ENCODE measurements at places on chromosomes 3 and 15.

GRCh38 chr3:29978036-29978435 is 628.4 kb upstream of the TGFBR2 start:
- DNase-seq = no peak

- no peak for DNase-seq
These were observed 46.2 kb downstream of the PTH1R start for GRCh38 chr3:46923559-46924350.

DNA sequence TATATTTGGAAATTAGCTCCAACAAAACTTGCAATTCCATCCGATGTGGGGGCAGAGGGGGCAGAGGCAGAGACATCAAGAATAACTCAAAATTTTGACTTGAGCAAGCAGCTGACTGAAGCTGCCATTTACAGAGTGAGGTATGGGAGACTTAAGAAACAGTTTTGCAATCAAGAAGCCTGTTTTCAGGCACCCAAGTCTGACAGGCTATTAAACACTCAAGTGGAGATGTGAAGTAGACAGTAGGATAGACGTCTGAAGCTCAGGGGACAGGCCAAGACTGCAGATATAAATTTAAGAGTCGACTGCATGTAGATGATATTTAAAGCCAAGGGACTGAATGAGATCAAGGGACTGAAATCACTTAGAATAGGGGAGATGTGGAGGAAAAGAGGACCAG is 9.9 kb upstream of the SH3BP5 start:
- no peak for DNase-seq

GRCh38 chr15:36903195-36903594 is 197.2 kb downstream of the MEIS2 start:
- DNase-seq = no peak

- DNase-seq = no peak
These were observed 125.8 kb upstream of the MEF2A start for GRCh38 chr15:99440029-99440428.

DNA sequence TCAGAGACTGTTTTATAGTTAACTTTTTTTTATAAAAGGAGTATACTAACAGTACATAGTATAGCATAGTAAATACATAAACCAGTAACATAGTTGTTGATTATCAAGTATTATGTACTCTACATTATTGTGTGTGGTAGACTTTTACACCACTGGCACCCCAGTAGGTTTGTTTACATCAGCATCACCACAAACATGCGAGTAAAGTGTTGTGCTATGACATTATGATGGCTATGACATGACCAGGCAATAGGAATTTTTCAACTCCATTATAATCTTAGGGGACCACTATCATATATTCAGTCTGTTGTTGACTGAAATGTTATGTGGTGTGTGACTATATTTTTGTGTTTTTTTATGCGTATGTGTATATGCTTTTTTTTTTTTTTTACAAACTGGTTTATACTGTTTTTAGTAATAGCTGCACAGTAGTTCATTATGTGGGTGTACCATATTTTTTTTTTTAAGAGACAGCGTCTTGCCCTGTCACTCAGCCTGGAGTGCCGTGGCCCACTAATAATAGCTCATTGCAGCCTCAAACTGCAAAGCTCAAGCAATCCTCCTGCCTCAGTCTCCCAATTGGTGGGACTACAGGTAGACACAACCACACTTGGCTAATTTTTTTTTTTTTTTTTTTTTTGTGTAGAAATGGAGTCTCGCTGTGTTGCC is 1.9 kb downstream of the CAPN7 start:
- DNase-seq = no peak

DNA sequence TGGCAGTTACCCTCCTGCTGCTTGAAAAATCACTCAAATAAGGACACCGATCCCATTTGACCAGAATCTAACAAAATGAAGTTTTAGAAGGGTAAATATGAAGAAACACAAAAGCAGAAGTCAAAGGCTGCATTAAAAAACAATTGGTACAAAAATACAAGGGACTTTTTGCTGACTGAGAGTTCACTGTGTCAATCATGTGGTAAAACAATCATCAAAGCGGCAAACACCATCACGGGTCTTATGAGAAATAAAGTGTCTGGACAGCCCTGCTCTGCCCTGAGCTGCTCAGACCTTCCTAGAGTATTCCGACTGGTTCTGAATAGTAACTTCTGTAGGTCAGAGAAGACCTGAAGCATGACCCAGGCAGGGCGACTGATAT is 137.2 kb upstream of the RAD18 start:
- DNase-seq = no peak

DNA sequence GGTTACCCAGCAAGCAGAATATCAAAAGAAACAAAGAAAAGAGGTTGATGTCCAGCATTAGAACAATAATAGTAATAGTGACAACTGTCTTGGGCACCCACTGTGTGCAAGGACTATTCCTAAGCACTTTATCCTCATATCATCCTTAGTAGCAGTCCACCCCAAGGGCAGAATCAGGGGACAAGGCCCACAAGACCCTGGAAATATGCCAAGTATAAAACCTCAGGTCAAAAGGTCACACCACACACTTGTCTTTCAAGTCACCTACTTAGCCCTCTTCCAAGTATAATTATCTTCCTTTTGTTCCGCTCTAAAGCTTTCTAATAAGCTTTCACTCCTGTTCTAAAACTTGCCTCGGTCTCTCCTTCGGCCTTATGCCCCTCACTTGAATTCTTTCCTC is 124.0 kb upstream of the STT3B start:
- no peak for DNase-seq

- peak; percentile 37 for DNase-seq
These were observed 68.5 kb downstream of the TMCC1 start for GRCh38 chr3:129824926-129825541.

- DNase-seq = no peak
These were observed 378.2 kb upstream of the THBS1 start for GRCh38 chr15:39202641-39203040.

GRCh38 chr15:51865317-51865716 is 35.9 kb downstream of the TMOD3 start:
- no peak for DNase-seq

- no peak for DNase-seq
These were observed 15.0 kb upstream of the IL20RB start for GRCh38 chr3:136942803-136943202.

GRCh38 chr15:98900356-98900755 is 107.2 kb downstream of the PGPEP1L start:
- no peak for DNase-seq

DNA sequence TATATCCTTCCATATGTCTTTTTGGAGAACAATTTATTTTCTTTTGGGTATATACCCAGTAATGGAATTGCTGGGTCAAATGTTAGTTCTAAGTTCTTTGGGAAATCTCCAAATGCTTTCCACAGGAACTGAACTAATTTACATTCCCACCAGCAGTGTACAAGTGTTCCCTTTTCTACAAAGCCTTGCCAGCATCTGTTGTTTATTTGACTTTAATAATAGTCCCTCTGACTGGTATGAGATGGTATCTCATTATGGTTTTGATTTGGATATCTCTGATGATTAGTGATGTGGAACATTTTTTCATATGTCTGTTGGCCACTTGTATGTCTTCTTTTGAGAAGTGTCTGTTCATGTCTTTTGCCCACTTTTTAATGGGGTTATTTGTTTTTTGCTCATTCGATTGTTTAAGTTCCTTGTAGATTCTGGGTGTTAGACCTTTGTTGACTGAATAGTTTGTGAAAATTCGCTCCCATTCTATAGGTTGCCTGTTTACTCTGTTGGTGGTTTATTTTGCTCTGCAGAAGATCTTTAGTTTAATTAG is 48.4 kb downstream of the TMEM45A start:
- DNase-seq = no peak
